ENCODE measurements at places on chromosomes 5 and 9.
A peak's percentile ranks its signal among the peaks of the same experiment; 100 is the strongest.

DNA sequence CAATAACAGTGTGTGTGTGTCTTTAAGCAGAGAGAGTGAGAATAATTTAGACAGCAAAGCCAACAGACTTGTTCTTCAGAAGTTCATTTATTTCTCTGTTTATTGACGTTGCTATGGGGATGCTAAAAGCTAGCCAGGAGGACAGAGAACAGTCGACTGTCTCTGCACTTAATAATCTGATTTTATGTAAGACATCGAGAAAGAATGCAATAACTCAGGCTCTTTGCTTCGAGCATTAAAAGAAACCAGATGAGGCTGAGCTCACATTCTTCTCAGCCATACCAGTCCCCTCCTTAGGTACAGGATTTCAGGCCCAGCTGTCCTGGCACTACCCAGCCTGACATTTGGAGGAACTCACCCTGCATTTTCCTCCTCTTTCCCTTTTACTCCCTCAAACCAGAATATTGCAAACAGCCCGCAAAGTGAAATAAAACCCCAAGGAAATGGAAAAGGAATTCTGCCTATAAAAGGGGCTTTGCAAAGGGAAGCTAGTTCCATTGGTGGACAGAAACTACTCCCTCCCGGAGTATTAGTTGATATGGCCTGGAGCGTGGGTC, 44.5 kb upstream of the DPYSL3 start:
- DNase-seq = no peak

- DNase-seq = no peak
Observed at GRCh38 chr5:81361600-81361999, 32.3 kb downstream of the ACOT12 start.

- DNase-seq = no peak
Observed at GRCh38 chr5:136731241-136731900, 366.0 kb upstream of the TRPC7 start.

GRCh38 chr9:87343816-87344430, 153.7 kb upstream of the DAPK1 start:
- DNase-seq = no peak

GRCh38 chr9:116465576-116466270, 221.4 kb upstream of the TRIM32 start:
- no peak for DNase-seq

DNA sequence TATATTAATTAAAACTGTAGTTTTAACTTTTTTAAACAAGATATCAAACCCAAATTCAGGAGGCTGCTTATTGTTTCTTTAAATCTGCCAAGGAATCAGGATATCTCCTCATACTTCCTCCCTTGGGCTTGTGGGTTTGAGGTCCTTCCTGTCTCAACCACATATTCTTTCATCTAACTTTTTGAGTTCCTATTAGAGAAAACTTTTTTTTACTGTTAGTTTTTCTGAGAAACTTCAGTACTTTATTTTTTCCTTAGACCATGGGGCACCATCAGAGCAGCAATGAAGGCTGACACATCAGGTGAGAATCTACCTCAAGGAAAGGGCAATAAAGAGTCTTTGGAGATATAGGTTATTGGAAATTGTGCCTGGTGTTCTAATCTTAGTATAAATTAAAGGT, 56.7 kb downstream of the TSSK1B start:
- DNase-seq = peak; percentile 46

DNA sequence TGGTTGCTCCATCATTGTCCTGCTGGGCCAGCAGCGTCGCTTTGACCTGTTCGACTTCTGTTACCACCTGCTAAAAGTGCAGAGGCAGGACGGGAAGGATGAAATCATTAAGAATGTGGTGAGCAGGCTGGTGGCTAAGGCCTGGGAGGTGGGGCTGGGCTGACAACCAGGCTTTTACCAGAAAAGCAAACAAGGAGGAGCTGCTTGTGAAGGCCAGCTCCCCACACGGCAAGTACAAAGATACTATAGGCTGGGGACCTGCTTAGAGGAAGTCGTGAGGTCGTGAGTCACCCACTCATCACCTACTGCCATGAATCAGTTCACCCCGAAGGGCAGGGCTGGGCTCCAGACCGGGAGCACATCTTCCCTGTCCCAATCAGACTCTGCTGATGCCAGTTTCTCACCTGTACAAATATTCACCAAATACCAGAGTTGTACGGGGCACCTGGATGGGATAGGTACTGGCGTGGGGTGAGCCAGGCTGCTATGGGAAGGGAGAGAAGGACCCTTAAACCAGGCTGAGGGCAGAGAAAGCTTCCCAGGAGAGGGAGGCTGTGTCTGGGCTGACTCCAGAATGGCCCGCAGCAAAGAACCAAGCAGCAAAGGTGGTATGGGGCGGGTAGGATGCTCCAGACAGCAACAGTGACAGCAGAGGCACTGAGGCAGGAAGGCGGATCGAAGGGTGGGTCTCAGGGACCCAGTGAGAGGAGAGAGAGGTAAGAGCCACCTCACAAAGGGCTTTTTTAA, 69.3 kb upstream of the NIPAL4 start:
- DNase-seq = peak; percentile 58

- DNase-seq = no peak
Observed at GRCh38 chr5:170573660-170574059, 69.8 kb downstream of the KCNIP1 start.

- DNase-seq = no peak
Observed at GRCh38 chr5:147413266-147413665, 96.6 kb downstream of the DPYSL3 start.

GRCh38 chr5:60806591-60807243, 37.4 kb downstream of the ELOVL7 start:
- no peak for DNase-seq

GRCh38 chr5:154466671-154467070, 11.4 kb downstream of the HAND1 start:
- no peak for DNase-seq

DNA sequence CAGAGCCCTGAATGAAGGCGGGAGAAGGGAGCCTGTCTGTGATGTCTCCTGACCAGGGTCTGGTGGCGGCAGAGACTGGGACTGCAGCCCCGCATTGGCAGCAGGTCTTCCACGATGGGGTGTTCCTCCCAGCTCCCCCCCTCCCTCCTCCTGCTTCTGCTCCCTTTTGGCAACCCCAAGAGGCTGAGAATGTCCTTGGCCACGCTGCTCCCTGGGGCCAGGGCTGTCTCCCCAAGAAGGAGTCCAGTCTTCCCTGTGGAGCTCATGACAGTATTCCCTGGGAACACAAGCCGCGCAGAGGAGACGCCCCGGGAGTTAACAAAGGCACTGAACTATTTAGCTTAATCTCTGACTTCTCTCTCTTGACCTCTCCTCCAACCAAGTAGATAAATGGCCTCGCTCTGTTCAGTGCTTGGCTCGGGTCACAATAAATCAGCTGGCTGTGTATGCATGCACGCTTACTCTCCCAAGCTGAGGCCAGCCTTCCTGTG, 84.0 kb upstream of the NEURL1B start:
- DNase-seq = no peak

DNA sequence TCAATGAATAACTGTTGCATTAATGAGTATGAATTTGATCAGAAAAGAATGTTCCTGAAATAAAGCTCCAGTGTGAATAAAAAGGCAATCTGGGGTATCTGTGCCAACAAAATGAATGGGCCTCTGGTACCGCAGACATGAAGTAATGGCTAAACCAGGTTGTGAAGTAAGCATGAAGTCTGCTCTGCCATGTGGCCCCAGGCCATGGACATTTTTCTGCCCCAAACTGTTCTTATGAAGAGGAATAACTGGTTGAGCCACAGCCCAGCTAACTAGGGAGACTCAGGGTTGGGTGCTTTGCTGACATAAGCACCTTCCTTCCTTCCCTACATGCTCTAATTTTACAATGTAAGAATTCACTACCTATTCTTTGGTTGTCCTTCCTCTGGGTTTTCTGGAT, 147.4 kb upstream of the LRRTM2 start:
- DNase-seq = no peak

- DNase-seq = no peak
Observed at GRCh38 chr9:86856259-86856658, 91.0 kb downstream of the GAS1 start.

GRCh38 chr9:70817311-70817710, 304.1 kb downstream of the TRPM3 start:
- no peak for DNase-seq

- DNase-seq = no peak
Observed at GRCh38 chr5:1661311-1661710, 137.6 kb upstream of the LPCAT1 start.

DNA sequence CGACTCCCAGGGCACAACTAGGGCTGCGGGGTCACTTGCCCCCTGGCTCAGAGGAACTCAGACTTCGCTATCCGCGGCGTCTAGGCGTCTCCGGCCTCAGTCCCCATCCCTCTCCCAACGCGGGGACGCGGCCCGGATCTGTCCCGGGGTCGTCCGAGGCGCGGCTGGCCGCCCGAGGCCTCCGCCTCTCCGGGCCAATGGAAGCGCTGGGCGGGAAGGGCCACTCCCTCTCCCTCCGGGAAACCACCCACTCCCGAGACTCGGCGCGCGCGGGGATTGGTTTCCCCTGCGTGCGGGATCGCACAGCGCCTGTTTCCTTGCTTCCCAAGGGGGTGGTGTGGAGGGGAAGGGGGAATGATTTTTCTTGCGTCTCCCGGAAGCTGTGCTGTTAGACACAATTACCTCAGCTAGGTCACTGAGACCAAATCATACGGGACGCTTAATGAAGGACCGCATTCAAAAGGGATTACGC, 38.3 kb downstream of the NR2F1 start:
- peak; percentile 28 for DNase-seq

DNA sequence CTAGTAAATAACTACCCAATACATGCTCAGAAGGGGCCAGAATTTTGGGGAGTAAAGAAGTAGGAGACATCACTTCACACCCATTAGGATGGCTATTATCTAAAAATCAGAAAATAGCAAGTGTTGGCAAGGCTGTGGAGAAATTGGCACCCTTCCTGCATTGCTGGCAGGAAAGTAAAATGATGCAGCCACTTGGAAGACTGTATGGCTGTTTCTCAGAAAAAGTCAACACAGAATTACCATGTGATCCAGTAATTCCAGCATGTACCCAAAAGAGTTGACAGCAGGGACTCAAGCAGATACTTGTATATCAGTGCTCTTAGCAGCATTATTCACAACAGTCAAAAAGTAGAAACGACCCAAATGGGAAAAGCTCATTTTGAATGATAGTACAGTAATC, 107.6 kb downstream of the APBA1 start:
- no peak for DNase-seq

DNA sequence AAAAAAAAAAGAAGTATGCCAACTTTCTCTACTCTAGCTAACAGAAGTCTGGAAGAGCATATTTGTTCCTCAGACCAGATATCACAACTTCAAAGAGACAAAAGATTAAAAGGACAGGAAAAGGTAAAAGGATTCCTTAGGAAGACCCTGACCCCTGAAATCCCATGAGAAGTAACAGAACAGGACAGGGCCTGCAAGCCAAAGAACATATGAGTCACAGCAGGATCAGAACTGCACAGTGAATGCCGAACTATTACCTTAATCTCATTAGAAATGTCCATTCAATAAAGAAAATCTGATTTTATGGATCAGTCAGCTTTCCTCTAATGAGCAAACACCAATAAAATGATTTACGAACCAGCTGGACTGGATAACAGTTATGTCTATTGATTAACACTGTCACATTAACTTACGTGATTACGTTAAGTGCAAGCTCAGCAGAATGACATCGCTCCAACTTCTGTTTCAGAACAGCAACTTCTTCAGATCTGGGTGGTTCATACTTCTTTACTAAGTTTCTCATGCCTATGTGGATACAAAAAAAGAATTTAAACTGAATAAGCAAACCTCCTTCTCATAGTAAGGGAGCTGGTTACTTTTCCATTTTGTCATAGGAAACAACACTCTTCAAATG, 13.6 kb downstream of the CCNH start:
- no peak for DNase-seq

DNA sequence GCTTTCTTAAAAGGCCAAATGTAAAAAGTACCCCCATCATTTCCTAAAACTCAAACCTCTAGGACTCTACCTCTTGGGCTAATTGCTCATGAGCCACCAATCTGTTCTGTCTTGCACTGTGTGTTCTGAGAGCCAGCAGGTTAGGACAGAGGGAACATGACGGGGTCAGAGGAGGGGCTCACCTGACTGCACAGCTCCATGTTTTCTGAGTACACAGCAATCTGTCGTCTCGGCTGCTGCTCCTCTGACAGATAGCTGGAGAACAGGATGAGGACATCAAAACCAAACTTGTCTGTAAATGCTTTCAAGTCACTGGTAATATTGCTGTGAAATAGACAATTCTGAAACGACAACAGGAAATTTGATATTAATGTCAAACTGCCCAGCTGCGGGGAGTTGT, 50.9 kb upstream of the PCA3 start:
- DNase-seq = no peak

DNA sequence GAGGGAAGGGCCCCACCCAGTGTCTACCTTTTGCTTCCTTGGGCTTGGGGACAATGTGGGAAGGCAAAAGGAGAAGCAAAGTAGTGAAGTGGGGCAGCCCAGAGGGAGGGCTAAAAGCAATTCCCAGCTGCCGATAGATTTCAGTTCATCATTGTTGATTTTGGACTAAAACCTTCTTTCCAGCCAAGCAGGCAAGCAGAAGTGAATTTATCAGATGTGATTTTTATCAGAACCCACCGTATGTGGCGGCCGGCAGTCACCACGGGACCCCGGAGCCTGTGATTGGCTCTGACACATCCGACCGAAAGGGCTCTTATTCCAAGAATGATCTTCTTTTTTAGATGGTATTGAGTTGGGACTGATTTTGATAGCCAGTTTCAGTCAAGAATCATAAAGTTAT, 559.9 kb downstream of the PSAT1 start:
- DNase-seq = no peak

DNA sequence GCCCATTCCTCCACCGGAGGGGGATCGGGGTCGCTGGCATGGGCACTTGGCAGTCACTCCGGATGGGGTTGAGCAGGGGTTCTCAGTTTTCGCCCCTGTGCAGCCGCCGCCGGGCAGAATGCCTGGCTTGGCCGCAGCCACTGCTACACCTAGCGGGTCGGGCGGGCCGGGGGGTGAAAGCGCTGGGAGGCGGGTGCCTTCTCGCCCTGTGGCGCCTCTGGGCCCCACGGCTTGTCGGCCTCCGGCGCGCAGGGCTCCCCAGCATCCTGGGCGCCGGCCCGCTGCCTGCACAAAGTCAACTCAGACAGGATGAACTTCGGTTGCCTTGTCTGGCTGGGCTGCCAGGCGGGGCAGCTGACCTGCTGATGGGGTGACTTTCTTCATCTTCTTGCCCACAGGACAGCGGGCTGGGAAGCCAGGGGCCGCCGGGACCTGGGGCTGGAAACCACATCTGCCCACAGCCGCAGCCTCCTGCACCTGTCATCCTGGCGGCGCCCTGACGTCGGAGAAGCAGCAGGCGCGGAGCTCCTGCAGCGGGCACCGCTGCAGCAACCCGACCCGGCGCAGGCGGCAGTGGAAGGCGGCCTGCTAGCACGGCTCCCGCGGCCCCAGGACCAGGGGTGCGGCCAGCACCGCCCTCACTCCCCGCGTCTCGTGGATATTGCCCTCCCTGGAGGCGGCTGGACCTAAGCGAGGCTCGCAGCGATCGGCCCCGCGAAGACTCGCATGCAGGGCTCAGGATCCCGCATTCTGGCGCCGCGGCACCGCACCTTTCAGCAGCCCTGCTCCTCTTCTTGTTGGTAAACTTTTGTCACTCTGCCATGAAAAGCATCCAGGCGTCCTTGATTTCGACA, 1.3 kb upstream of the ANKRD18A start:
- DNase-seq = peak; percentile 49

GRCh38 chr5:60640901-60641300, 59.1 kb downstream of the DEPDC1B start:
- no peak for DNase-seq

- DNase-seq = no peak
Observed at GRCh38 chr9:18720691-18721090, 246.7 kb downstream of the ADAMTSL1 start.

All from CD4-positive, alpha-beta T cell treated with Interleukin-10 for 1 hour (primary cell).